ENCODE measurements at places on chromosomes 2 and 18.

DNA sequence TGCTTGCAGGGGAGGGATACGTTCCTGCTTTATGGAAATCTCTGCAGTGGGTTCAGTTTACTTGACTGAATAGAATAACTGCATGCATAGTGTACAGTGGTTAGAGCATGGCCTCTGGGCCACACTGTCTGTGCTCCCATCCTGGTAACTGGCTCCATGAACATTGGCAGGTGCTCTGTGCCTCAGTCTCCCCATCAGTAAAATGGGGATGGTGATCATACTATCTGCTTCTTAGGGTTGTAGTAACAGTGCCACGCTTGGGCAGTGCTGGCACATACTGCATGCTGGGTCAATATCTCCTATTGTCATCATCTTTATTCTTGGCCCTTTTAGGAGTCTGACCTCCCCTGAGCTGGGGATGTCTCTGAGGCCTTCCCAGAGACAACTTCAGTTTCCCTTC is 117.3 kb downstream of the CTIF start:
- DNase-seq, result no peak

- DNase-seq, result no peak
Measured at GRCh38 chr18:71809711-71810110, 734.4 kb downstream of the CBLN2 start.

GRCh38 chr2:239273280-239274234 is 127.3 kb downstream of the HDAC4 start:
- no peak for DNase-seq

- DNase-seq, result no peak
Measured at GRCh38 chr18:75691483-75691882, 264.0 kb upstream of the SMIM21 start.

- DNase-seq, result no peak
Measured at GRCh38 chr2:38174646-38175423, 98.9 kb upstream of the CYP1B1 start.
